ENCODE measurements at places on chromosomes 7 and 10.

DNA sequence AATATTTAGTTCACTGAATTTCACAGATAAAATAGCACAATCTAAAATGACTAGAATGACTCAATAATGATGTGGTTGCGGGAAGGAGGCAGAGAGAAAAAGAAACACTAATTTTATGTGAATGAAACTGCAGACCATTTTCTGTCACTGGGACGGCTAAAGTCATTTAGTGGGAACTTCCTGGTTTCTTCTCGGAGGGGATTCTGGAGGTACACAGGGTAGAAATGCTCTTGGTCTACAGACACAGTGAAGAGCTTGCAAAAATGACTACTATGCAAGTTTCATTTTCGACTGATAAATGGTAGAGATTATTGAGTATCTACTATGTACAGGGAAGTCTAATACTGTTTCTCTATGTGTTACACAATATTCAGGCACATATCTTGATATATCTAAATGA lies 63.5 kb upstream of the LRRN3 start:
- DNase-seq, result no peak

GRCh38 chr7:130912862-130913638 lies 179.0 kb upstream of the KLF14 start:
- peak; percentile 81 for DNase-seq

- peak; percentile 22 for DNase-seq
Observed at GRCh38 chr10:32938554-32939061, 19.4 kb downstream of the ITGB1 start.

- peak; percentile 69 for DNase-seq
Observed at GRCh38 chr7:101814081-101814990, 3.1 kb upstream of the CUX1 start.

DNA sequence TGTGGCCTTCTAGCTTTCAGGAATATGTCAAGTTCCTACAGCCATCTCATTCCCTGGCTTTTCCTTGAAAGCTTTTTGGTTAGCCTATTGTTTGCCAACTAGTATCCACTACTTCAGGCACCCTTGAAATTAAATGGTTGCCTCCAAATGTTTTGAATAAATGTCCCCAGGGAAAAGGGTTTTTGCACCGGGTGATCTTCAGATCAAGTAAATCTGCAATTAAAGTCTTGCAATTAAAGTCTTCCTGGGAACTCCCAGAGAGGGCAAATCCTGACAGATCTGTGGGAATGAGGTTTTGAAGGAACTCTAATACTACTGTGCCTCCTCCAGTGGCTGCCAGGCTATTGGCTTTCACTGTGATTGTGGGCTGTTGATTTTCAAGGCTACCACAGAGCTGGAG lies 17.7 kb upstream of the ZNRF2 start:
- DNase-seq, result no peak

GRCh38 chr7:155816996-155817395 lies 4.7 kb upstream of the SHH start:
- DNase-seq, result no peak

DNA sequence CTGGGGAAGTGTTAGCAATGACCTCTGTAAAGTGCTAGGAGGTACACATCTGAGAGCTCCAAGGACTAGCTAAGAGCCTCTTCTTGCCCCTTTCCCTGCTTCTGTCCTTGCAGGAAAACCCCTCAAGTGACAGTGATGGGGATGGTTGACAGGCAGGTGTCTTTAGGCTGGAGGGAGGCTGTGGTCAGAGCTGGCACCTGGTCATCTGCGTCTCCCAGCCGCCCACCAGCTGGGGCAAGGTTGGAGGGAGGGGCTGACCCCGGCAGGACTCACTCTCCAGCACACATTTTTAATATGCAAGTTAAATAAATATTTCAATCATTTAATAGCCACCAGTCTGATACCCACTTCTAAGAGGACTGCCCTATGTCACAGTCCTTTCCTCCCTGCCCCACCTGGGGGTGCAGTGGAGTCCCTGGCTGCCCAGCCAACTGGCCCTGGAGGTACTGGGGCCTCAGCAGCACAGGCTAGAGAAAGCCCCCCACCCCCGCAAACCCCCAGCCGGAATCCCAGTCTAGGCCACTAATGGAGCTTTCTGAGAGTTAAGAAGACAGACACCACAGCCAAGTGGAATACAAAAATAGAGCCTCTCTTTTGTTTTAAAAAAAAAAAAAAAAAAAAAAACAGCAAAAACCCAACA lies 6.3 kb downstream of the FGF8 start:
- DNase-seq, result no peak

- DNase-seq, result no peak
Observed at GRCh38 chr7:51240868-51241267, 75.7 kb downstream of the COBL start.

GRCh38 chr7:43273939-43274719 lies 161.7 kb downstream of the HECW1 start:
- no peak for DNase-seq

GRCh38 chr10:86533328-86533727 lies 11.7 kb upstream of the WAPL start:
- no peak for DNase-seq

All from AG08395 (cell line).